ENCODE measurements at places on chromosomes 11 and 22.
A peak's percentile ranks its signal among the peaks of the same experiment; 100 is the strongest.

GRCh38 chr11:29484548-29484947, 532.3 kb downstream of the KCNA4 start:
- DNase-seq: no peak

DNA sequence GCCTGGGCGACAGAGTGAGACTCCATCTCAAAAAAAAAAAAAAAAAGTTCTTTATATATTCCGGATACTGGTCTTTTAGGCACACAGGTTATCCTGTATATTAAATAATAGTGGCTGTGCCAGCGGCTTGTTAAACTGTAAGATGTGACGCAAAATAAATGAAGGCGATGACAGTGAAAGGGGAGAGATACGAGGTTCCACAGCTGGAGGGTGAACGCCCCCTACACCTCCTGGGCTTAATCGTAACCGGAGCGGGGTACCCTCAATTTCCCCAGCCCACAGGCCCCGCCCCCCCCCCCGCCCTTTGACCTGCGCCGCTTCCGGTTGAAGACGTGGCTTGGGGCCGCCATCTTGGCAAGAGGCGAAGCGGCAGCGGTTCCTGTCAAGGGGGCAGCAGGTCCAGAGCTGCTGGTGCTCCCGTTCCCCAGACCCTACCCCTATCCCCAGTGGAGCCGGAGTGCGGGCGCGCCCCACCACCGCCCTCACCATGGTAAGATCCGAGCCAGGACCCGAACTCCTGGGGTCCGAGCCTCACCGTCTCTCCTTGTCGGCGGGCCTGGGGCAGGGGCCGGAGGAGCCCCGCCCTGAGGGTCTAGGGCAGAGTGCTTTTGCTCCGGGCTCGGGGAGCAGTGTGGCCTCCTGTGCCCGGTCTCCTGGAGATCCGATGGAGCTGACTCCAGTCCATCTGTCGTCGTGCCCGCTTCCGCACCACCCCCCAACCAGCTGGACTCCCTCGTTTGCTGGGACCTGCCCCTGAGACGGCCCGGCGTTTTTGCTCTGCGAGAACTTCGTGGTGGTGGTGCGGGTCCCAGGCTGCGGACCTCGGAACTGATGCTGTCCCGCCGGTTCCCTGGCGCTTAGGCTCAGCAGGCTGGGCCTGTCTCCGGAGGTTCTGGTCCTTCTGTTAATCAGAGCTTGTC, at the start of gene ARCN1:
TSS of gene ARCN1 (plus strand) at position 349 of the 920 bp plus-strand sequence. CDS start at position 488, 139 bp downstream.
- peak; percentile 79 for DNase-seq

GRCh38 chr11:116823031-116823843, at the start of gene APOA4:
Gene APOA4, minus strand, starts transcription at chr11:116823304. Its CDS starts 113 bp downstream, at chr11:116823191.
- DNase-seq: no peak

DNA sequence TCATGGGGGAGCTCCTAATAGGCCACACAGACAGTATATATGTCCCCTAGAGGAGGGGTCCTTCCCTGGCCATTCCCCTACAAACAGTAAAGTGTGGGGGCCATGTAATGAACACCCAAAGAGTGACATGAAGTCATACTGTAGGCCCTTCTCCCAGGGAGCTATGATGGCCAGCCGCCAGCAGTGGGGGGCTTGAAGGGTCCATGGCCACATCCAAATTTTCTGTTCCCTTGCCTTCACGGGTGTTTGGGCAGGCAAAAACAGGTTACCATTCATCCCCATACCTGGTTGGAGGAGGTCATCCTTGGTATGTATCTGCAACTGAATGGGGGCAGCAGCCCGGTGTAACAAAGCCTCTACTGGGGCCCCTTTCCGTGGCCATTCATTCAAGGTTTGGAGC, 2118.0 kb downstream of the LRRC4C start:
- DNase-seq: no peak

DNA sequence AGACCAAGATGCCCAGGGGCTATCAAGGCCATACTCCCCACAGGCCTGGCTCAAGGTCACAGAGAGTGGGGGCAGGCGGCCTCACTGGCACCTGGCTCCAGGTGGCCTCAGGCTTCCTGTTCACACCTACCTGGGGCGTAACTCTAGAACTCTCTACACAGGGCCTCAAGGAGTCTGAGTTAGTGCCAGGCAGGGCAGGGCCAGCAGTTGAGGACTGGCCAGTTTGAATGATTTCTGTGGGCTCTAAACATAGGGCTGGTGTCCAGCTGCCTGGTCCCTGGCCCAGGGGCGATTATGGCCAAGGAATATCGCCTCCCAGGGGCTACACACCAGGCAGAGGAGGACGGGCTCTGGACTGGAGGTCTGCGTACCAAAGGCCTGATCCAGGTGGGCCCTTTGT, 79.2 kb downstream of the WNT7B start:
- no peak for DNase-seq

DNA sequence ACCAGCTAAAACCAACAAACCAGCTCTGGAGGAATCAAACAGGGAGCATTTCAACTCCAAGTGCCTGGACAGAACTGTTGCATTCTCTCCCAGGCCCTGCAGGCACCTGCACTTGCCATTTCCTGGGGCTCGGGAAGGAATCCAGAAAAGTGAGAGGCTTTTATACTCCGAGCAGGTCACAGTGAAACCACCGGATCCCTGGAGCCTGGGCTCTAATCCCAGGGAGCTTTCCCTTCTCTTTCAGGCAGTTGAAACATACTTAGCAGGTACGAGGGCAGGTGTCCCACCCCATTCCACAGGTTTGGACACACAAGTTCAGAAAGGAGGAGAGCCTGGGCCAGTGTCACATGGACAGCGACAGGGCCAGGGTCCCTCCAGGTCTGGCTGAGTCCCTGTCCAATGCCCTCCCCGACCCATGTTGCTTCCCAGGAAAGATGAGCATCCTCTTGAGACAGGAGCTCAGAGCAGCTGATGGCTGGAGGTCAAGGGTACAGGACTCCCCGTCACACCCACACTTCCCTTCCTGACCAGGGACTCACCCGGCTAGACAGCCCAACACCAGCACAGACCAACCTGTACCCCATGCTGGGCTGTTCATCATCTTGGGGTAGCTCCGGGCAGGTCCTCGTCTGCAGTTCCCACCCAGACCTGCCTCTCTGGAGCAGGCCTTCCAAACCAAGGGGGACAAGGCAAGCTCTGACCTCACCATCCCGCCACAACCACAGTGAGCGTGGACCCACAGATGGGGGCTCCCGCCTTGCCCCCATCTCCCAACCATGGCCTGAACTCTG, 49.9 kb upstream of the CD5 start:
- DNase-seq: no peak

- DNase-seq: no peak
These were observed 10.4 kb downstream of the MPZL3 start for GRCh38 chr11:118241764-118242098.

DNA sequence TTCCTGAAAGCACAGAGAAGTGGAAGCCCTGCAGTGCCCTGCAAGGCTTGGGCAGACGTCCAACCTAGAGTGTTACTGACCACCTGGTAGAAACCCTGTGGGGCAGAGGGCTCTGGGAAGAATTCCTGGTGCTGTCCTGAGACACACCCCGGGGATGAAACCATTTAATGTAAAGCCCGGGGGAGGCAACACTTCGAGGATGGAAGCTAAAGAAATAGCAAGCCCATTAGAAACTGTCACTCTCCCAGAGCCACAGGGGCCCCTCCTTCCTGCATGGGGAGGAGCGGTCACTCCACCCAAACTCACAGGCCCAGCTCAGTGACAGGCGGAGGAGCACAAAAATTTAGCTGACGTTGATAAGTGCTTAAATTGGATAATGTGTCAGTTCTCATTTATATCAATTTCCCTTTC, 57.6 kb downstream of the NRXN2 start:
- DNase-seq: no peak

GRCh38 chr22:29343313-29343805, 27.9 kb upstream of the RASL10A start:
- DNase-seq: peak; percentile 68

- no peak for DNase-seq
These were observed 315.5 kb downstream of the FAT3 start for GRCh38 chr11:92540096-92540495.

- no peak for DNase-seq
These were observed 777 bp upstream of the MICAL3 start for GRCh38 chr22:18024956-18025720.

GRCh38 chr11:9947231-9947864, 283.5 kb downstream of the SWAP70 start:
- no peak for DNase-seq

GRCh38 chr22:25644122-25644521, 79.6 kb downstream of the GRK3 start:
- no peak for DNase-seq

DNA sequence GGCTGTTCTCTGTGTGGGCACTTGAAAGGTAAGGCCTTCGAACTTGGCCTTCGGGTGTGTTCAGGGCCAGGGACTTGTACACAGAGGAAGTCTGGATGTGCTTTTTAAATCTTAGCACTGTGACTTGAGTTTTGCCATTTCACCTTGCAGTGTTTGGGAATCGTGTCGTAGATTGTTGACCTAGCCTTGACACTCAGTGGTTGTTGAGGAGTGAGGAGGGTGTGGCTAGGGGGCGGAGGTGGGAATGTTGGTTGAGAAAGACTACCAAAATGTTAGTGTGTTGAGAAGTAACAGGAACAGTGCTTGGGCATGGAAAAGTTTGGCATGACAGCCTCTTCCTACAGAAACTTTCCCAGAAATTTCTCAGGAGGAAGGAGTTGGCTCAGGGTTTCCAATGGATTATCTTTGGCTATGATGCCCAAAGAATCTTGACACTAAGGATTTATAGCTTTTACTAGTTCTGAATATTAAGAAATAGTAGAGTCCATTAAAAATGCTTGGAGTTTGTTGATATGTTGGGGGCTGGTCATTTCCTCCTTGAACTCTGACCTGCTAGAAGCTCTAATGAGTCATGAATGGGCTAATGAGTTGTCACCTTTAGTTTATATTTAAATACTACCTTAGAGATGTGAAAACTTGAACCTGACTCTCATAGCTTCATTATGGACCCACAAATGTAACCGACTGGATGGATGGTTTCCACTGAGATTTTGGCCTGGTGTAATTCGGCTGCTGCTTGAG, 40.6 kb downstream of the BARX2 start:
- DNase-seq: no peak

DNA sequence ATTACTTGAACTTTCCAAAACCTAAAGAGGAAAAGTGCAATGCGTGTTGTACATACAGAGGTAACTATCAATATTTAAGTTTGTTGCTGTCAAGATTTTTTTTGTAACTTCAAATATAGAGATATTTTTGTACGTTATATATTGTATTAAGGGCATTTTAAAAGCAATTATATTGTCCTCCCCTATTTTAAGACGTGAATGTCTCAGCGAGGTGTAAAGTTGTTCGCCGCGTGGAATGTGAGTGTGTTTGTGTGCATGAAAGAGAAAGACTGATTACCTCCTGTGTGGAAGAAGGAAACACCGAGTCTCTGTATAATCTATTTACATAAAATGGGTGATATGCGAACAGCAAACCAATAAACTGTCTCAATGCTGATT, 2.1 kb downstream of the ADM start:
- DNase-seq: no peak

DNA sequence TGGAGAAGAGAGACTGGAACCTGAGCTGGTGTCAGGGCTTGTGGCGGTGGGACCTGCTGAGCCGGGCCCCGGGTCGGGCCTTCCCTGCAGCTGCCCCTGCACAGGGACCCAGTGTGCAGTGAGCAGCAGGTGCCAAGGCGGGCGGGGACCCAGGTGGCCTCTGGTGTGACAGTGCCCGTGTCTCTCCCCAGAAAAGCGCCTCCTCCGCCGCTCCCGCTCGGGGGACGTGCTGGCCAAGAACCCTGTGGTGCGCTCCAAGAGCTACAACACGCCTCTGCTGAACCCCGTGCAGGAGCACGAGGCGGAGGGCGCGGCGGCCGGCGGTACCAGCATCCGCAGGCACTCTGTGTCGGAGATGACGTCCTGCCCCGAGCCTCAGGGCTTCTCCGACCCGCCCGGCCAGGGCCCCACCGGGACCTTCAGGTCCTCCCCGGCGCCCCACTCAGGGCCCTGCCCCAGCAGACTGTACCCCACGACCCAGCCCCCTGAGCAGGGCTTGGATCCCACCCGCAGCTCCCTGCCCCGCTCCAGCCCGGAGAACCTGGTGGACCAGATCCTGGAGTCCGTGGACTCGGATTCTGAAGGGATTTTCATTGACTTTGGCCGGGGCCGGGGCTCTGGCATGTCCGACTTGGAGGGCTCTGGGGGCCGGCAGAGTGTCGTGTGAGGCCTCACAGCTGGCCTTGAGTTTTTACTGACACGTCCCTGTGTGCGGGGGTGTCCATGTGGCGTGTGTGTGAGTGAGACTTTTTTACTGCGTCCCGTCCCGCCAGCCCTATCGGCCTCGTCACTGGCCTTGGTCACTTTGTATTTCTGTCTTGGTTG, 15.6 kb upstream of the ARHGAP8 start:
- DNase-seq: no peak

- DNase-seq: no peak
These were observed 814 bp downstream of the NPAS4 start for GRCh38 chr11:66421492-66422205.

DNA sequence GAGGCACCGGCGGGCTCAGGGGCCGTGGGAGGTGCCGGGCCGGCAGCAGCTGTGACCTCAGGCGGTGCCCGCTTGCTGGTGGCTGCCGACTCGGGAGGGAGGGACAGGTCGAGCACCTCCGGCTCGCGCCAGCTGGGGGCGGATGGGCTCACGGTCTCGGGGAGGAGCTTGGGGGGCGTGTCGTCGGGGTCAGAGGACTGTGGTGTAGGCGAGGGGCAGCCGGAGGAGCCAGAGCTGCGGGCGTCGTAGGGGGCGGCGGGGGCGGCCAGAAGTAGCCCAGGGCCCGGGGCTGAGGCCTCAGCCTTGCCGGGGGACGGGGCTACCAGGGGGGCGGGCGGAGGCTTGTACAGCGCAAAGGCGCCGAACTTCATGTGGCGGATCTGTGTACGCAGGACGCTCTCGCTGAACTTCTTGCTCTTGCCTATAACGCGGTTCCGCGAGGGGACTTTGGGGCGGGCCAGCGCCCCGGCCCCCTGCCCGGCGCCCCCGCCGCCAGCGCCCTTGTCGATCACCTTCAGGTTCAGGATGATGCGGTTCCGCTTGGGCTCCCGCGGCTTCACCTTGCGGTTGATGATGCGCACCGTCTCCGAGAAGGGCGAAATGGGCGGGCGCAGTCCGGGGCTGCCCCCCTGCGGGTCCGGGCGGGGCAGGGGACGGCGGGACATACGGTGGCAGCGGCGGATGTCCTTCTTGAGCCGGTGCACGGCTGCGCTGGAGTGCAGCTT, 5.5 kb downstream of the CBX6 start:
- no peak for DNase-seq

Measured in DMS79 (cell line).